ENCODE measurements at places on chromosomes 4 and X.

DNA sequence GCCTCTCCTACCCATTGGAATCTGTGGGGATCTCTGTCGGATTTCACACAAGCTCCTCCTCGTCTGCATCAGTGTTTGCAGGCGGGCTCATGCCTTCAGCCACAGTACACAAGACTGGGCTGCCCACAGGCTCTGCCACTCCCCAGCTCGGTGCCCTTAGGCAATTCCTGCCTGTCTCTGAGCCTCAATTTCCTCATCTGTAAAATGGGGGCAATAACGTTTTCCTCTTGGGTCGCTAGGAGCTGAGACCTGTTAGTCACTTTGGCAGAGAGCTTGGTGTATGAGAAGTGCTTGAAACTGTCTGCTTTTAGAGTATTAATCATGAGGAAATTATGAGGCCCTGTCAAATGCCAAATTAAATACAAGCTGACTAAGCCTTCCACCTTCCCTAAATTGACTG, 27.6 kb upstream of the MSX1 start:
- DNase-seq: no peak

DNA sequence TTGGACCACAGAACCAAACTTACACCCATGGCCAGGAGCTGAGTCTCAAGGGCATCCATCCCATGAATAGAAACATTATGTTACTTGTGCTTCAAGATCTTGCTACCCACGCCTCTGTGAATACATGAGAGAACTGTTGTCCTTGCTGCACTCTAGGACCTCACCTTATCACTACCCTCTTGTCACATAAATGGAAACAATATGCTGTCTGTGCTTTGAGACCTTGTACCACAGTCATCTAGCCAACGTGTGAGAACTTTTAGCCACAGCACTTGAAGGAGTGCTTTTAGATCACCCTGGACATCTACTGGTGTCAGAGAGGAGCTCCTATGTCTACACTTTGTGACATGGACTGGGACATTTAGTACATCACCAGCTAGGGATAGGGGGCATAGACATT, 30.7 kb upstream of the HUWE1 start:
- no peak for DNase-seq

DNA sequence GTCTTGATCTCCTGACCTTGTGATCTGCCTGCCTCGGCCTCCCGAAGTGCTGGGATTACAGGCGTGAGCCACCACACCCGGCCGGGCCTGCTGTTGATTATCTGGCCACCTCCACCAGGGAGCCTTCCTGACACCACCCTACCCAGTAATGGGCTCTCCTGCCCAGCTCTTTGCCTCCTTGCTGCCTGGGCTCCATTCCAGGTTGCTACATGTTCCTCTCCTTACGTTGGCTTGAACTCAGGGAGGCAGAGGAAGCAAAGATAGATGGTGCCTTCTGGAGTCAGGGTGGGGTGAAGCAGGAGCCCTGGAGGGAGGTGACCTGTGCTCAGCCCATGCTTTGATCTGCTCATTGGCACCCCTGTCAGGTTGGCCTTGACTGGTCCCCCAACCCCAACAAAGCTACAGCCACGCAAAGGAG, 26.3 kb downstream of the FLNA start:
- DNase-seq: no peak

- no peak for DNase-seq
Measured at GRCh38 chrX:150847088-150847487, 51.4 kb downstream of the CD99L2 start.

DNA sequence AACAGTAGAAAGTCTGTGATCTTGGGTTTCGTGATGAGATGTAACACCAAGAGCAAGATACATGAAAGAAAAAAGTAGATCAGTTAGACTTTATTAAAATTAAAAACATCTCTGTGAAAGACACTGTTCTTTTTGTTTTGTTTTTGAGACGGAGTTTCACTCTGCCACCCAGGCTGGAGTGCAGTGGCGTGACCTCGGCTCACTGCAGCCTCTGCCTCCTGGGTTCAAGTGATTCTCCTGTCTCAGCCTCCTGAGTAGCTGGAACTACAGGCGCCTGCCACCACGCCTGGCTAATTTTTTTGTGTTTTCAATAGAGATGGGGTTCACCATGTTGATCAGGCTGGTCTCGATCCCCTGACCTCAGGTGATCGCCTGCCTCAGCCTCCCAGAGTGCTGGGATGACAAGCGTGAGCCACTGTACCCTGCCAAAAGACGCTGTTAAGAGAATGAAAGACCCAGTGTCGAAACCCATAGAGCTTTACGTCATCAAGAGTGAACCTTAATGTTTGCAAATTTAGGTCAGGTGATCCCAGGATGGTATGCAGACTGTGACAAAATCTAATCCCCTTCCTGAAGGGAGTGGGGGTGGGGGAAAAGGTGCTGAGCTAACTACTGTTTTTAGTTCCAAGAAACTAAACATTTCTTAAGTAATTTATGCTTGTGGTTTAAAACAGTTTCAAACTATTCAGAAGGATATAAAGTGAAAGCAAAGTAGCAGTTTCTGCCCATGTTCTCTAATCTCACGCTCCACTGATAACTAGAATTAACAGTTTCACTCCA, 8.0 kb downstream of the OFD1 start:
- DNase-seq: no peak

- no peak for DNase-seq
Measured at GRCh38 chr4:3498901-3499510, 33.2 kb downstream of the LRPAP1 start.
